ENCODE measurements at places on chromosomes 2 and 18.

- DNase-seq: peak; percentile 34
Measured at GRCh38 chr2:139790807-139791752, 1010.9 kb upstream of the NXPH2 start.

DNA sequence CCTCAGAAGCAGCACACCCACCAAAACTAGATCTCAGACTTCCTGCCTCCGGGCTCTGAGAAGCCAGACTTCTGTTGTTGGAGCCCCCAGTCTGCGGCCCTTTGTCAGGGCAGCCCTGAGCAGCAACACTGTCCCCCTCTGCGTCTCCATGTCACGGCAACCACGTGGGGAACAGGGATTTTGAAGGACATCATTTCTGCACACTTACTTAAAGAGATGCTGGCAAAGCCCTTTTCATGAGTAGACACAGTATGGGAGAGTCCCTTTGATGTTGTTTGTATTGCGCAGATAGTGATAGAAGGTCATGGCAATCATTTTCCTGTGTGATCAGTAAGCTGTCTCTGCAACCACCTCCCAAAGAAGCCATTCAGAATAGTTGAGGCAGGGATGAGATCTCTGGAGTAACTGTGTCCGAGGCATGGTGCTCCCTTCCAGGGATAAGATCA lies 69.1 kb upstream of the ID2 start:
- DNase-seq: no peak

DNA sequence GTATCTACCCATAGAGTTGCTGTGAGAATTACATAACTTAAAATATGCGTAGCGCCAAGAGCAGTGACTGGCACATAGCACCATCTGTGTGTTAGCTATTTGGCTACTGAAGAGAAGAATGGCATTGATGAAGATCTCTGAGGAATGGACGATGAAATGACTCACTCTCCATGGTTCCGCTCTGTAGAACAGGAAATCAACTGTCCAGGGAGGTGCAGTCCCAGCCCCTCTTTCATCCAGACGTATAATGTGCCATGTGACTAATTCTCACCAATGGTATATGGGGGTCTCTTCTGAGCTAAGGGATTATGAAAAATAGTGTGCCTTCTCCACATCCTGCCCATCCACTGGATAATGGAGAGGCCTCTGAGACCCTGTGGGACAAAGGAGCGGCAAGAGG lies 254.8 kb downstream of the CYP26B1 start:
- DNase-seq: no peak

DNA sequence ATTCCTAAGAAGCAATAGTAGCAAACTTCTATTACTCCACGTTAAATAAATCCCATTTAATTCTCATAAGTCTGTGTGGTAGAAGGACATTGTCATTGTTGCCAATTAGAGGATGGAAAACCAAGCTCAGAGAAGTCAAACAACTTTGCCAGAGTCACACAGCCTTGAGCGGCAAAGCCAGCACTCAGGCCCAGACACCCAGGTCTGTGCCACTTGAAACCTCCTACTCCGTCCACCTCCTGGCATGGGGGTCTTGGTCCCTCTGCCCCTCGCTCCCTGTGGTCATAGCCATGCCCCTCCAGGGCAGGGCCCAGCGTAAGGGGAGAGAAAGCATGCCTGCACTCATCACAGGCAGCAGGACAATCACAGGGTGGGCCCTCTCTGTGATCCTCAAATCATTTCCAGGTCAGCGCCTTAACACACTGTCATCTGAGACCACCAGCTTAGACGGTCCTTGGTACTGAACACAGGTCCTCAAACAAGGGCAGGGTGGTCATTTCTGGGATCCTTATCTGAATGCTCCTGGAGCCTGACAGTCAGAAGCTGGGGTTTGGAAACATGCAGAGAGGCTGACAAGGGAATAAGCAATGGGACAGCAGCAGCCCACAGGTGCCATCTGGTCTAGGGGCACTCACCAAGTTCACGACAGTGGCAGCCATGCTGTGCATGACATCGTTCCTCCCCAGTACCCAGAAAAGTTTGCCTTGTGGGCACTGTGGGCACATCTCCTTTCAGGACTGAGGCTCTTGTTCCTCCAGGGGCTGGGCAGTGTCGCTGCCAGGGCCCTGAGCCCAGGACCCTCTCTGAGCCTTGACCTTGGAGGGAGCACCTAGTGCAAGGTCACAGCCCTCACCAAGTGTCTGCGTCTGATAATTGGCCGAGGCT lies 38.2 kb downstream of the FAM178B start:
- DNase-seq: no peak

DNA sequence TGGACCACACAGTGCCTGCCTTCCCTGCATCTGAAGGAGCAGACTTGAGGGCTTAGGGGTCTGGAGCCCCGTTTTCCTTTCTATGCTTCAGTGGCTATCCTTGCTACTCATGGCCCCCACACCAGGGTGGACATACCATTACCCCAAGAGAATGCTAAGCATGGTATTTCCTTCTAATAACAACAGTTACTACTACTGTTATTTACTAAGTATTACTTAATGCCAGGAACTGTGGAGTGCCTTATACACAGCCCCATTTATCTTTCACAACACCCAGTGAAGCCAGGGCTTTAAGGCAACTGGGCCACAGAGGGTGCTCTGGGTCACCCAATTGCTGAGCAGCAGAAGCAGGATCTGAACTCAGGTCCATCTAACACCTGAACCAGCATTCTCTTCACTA lies 5.8 kb upstream of the PAX8 start:
- DNase-seq: no peak

DNA sequence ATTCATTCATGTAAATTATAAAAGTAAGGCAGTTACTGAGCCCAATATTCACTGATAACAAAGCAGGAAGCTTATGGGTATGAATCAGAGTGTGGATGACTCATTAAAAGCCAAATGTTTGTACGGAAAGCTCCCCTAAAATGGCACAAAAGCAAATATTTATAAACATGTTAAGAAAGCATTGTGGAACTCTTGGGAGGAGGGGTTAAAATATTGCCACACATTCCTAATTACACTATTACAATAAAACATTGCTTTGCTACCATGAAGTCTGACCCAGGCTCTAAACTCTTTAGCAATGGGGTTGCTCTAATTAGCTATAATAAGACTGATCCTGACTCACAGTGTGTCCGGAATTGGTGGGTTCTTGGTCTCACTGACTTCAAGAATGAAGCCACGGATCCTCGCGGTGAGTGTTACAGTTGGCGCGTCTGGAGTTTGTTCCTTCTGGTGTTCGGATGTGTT lies 110.9 kb downstream of the NAB1 start:
- DNase-seq: no peak

DNA sequence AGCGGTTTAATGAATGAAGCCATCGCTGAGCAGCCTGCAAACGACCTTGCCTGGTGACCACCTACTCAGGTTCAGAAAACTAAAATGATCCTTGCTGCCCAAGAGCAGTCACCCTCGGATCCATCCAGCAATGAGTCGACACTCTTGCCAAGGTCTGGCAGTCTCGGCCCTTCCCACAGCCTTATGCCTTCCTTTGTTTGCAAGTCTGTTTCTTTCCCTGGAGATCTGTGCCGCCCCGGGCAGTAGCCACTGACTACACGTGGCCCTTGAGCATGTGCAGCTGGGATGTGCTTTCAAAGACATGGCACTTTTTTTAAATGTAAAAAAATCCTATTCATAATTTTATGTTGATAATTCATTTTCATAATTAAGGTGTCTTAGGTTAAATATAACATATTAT lies 37.2 kb upstream of the SLC35G4 start:
- DNase-seq: no peak

DNA sequence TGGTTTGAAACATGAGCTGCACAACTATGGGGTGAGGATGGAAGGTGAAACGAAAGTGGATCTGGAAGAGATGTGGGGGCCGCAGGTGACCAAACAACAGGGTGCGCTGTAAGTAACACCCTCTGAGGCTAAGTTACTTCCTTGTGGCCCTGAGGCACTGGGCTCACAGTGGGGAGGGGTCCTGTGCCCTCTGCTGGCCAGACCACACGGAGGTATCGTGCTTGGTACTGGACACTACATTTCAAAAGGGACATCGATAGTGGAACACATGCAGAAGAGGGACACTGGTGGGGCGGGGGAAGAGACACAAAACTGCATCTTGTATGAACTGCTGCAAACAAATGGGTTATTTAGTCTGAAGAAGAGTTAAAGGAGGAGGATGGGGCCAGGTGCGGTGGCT lies 110.6 kb downstream of the CLIP4 start:
- no peak for DNase-seq

DNA sequence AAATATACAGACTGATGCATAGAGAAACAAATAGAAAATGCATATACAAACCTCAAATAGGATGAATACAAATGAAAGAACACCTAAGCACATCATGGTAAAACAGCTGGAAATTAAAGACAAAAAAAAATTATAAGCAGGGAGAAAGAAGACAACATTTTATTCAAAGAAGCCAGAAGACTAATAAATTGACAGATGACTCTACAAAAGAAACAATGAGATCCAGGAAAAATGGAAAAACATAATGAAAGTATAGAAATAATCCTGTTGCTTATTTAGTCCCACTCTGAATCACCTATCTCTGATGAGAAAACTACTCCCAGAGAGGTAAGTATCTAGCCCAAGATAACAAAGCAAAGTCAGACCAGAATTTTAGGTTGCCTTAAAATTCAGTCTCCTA lies 143.4 kb downstream of the RBM43 start:
- no peak for DNase-seq

- DNase-seq: no peak
Measured at GRCh38 chr2:12441750-12442475, 274.8 kb upstream of the TRIB2 start.

DNA sequence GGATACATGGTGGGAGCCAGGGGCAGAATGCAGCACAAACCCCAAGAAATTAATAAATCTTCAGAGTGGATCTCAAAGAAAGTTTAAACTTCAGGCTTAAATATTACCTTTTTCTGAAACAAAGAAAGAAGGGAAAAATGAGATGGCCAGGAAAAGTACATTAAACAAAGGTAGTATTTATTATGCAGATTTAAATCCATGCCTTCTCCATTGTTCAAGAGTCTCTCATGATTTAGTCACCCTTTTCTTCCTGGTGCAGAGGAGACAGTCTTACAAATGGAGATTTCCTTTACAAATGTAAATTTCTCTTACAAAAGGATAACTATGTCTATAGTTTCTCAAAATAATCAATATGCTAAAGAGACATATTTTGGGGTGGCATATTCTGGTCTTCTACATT lies 33.4 kb upstream of the PPM1B start:
- no peak for DNase-seq

DNA sequence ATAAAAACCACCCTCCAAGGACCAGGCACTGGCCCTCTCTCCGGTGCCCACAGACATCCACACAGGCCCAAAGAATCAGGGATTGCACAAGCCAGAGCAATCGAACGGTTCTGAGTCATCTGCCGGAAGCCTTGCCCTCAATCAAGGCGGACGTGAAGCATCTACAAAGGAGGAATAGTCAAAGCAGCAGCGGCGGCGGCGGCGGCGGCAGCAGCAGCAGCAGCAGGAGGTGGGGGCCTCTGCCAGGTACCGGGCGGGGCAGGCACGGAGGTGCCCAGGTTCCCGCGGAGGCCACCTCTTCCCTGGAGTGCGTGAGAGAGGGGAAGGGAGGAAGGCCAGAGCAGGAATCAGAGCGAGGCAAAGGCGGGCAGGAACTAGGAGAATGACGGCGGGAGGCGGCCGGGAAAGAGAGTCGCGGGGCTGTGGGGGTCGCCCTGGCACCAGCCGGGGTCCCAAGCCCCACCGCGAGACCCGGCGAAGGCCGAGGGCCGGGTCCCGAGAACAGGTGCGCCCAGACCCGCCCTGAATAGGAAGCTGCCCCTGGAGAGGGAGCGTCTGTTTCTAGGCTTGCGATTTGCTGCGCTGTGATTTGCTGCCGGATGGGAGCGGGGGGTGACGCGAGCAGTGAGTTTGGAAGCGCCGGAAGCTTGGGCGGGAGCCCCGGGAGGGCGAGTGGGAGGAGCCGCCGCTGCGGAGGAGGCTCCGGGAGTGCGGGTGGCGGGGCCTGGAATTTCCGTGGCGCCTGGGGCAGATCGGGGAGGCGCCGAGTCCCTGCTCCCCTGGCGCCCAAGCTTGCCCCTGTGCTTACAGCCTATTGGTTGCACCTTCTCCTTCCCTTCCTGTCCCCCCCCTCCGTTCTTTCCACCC lies at the start of gene SERPINB8:
Gene SERPINB8, plus strand, starts transcription at position 140 of the 867 bp plus-strand sequence. CDS start 8,228 bp downstream, outside the sequence.
- DNase-seq: peak; percentile 86

- no peak for DNase-seq
Measured at GRCh38 chr2:216031960-216032689, 18.8 kb upstream of the MREG start.

- peak; percentile 4 for DNase-seq
Measured at GRCh38 chr2:206260188-206261012, 14.1 kb upstream of the ZDBF2 start.

DNA sequence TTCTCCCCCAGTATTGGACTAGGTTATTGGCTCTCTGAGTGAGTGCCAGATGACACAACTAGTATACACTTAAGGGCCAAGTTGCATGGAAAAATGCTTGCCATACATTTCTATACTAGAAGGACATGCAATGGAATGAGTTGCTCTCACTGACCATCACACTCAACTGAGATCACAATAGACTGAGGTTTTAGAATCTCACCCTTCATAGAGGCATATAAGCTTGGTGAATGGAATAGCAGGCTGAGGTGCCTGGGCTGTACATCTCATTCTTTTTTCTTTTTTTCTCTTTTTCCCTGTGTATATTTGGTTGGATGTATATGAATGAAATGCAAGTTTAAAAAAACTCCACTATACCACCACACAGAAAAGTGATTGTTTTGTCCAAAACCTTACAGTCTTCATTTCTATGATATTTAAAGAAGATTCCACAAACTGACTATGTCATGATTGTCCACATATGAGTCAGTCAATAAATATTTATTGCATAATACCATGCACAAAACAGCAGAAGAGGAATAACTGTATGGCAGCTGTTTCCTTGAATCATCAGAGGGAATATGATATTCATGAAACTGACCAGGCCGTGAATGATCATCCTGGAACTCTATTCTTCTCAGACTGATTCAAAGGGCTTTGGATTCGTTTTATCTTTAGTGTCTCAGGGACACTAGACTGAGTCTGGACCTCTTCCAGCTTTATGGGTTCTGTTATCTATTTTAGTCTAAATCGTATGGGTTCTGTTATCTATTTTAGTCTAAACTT lies 122.6 kb upstream of the STK17B start:
- DNase-seq: no peak

GRCh38 chr2:134429886-134430285 lies 176.0 kb downstream of the MGAT5 start:
- no peak for DNase-seq

DNA sequence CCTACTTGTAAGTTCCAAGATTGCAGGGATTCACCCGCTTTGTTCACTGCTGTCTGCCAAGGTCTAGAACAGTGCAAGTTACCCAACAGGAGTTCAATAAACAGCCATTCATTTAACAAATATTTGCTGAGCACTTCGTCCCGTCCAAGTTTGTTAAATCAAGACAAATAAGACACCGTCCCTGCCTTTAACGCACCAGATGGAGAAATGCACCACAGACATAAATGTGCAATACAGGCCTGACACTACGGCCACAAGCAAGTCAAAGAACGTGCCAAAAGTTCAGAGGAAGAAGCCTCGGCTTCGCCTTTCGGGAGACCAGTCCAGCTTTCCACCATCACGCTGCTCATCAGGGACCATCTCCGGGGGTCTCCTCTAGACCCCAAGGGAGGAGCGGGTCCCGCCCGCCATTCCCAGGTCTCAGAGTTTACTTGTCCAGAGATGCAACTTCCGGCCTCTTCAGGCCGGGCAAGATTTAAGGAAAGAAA lies 429 bp downstream of the C2orf76 start:
- DNase-seq: peak; percentile 46
